CD4-positive, alpha-beta T cell (primary cell): ENCODE measurements at places on chromosomes 5 and 9.

DNA sequence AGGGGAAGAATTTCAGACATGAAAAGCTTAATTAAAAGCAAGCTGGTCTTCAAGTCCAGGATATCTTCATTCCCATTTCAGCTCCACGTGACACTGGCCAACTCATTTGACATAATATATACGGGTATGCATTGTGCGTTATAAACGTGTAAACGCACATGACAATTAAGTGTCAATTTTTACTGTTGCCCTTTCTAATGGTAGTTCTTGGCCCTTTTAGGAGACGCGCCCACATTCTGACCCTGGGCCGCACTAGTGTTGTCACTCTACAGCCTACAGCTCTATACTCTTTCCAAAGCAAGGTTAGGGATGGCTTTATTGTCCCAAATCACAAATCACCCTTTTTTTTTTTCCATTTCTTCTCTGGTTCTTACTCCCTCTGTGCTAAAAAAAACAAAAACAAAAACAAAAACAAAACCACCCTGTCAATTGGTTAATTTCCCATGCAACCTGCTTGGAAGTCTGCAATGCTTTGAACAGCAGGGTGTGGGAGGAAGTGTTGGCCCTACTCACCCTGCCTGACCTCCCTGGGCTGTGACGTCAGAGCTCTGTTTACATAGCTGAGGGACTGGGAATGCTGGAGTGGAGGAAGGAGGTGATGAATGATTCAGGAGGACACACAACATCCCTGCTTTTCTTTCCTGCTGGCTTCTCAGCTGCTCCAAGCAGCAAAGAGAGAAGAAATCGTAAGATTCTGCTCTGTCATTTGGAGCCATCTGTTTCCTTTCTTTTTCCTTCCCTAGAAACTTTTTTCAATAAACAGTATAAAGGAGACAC is 19.3 kb downstream of the RFK start:
- no peak for DNase-seq

DNA sequence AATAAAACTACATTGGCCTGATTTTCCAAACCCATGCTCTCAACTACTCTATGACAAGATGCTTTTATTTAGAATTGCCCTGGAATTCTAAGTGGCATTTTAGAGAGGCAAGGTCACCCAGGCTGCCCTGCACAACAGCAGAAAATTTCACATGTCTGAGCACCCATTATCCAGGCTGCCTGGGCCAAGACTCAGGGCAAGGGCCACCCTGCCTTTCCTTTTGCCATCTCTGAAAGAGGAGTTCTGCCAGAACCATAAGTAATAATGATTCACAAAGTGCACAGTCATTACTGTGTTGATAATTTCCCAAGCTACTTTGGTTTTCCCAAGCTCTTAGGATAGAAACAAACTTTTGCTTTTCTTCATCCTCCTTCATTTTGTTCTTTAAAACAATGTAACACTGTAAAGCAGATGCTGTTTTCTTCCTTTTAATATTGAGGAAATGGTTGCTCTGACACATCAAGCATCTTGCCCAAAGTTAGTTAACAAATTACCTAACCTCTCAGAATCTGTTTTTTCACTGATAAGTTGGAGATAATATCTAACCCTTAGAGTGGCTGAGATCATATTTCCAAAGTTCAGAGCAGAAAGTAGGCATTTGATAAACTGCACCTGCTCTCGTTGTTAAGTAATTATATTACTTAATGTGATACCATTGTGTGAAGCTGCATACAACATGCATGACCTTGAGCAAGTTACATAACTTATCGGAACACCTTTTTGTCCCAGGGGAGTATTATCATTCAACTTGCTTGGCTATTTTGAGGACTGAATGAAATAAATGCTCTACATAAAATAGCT is 325.6 kb downstream of the PRELID2 start:
- DNase-seq, result no peak

DNA sequence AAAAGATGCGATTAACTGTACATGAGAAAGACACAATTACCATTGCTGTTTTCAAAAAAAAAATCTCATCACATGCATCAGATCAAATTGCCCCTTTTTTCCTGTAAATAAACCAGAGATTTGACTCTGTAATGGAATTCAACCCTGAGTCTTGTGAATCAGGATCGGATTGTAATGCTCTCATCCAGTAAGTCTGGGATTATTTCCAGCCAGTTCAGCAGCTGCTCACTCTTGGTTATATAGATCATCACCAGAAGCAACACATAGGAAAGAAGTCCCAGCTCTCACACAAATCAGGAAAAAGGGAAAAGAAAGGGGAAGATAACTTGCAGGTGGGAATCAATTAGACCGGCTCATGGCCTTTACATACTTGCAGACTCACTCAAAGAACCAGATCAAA is 97.8 kb upstream of the SPOCK1 start:
- no peak for DNase-seq

- no peak for DNase-seq
Observed at GRCh38 chr5:40615586-40616170, 64.0 kb upstream of the PTGER4 start.

DNA sequence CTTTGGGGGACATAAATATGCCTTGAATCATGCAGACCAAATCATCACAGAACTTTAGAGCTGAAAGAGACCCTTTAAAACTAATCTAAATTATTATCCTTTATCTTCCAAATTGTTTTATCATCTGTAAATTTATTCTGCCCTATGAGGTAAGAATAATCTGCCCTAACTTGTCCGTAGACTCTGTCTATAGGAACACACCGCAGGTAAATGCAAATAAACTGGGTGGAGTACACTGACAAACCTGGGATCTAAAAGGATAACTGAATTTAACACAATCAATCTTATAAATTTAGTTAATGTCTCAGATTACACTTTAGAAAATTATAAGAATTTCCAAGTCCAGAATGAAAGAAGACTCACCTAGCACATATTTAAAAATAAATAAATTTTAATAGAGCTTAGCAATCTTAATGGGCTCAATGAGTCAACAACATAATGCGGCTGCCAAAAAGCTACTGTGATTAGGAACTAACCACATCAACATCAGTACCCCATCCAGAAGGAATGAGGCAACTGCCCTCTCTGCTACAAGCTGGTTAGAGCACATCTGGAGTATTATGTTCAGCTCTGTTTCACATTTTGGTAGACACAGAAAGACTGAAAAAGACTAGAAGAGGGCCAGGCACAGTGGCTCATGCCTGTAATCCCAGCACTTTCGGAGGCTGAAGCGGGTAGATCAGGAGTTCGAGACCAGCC is 5.6 kb downstream of the MEGF9 start:
- no peak for DNase-seq

DNA sequence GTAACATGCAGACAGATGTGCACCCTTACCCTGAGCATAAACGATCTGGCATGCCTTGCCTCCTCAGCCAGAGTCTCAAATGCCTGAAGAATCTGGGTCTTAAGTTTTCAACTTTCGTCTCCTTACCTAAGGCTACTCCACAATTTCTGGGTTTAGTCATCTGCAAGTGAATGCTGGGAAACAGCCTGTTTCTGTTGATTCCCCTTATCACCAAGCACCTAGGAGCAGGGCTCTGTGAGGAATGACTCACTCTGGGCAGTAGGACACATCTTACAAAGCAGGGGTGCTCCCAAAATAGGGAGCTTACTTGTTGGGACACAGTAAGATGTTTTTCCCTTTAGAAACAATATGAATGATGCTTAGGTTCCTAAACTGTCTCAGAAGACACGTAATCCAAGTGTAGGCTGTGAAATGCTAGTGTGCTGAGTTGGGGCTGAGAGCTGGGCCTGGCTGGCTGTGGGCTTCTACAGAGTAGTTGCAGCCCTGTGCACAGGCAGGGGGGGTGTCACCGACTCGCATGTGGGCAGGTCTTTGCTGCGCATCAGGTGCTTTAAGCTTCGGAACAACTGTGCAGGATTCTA is 58.0 kb downstream of the DAP start:
- DNase-seq, result no peak

DNA sequence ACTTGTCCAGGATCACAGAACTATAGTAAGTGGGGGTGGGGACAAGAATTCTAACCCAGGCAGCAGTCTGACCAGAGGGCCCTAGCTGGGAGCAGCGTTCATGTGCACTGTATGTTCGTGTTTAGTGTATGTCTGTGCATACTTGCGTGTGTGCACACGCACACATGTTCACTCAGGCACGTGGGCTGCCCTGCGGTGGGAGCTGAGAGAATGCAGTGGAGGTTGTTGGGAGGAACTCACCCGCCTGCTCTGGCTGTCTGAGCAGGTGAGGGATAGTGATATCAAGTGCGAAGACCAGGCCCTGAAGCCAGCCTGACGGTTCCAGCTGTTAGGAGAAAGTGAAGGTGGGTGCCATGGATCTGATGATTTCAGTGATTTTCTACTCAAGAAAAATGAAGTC is 942 bp downstream of the DCANP1 start:
- DNase-seq, result no peak

DNA sequence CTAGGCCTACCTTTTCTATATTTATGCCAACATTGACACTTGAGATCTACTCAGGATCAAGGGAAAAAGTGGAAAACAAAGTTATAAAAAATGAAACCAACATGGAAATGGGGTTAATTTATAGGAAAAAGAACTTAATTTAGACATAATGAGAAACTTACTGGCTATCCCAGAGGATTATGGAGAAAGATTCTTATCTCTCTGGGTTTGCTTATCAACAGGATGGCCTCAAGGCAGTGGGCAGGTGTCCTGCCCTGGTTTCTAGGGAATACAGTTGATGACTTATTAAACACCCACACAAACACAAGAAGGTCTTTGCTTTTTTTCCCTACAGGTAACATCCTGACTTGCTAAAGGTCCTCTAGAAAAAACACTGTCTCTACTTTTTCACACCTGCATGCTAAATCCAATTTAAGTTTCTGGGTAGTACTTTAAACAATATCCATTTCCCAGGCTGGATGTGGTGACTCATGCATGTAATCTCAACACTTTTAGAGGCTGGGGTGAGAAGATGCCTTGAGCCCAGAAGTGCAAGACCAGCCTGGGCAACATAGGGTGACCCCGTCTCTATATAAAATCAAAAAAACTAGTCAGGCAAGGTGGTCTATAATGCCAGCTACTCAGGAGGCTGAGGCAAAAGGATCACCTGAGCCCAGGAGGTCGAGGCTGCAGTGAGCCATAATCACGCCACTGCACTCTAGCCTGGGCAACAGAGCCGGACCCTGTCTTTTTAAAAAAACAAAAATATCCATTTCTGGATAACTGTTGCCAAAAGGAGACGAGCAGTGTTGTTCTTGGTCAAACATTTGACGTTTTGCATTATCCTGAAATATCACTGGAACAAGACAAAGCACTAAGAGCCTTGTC is 6.6 kb upstream of the ZNF608 start:
- DNase-seq, result no peak

- DNase-seq, result no peak
Observed at GRCh38 chr5:108432024-108432423, 50.1 kb upstream of the FBXL17 start.

- no peak for DNase-seq
Observed at GRCh38 chr5:95738072-95738471, 6.9 kb downstream of the RHOBTB3 start.

GRCh38 chr5:54220230-54221040 is 89.9 kb downstream of the ARL15 start:
- DNase-seq, result no peak

DNA sequence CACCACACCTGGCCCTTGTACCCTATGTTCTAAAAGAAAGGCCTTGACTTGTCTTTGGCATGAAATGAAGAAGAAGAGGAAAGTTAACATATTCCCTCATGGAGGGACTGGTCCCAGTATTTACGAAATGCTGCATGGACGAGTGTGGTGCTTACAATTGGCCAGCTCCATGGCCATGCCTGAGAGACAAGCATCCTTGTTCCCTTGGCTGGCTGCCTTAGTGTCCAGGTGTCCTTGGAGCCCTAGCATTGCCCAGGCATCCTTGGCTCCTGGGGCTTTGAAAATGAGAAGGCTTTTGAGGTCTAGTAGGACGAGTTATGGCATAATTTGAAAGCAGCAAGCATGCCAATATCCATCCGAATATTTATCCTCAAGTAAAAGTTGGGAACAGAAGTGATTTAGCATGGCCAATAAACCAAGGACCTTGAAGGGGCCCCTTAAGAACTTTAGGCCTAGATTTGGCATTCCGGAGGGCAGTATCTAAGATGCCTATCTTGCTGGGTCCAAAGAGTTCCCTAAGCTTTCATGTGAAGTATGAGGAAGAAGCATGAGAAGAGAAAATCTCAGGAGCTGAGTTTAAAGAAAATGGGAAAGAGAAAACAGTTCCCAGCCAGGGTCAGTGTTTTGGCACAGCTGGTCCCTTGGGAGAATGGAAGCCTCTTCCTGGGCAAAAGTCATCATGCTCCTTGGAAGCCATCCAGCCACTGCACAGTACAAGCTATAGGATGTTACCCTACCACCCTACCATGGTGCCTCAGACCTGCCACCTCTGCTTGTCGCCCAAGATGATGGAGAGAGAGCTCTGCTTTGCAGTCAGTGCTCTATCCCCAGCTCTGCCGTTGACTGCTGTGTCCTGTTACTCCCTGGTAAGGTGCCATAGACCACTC is 91.0 kb downstream of the AOPEP start:
- no peak for DNase-seq

GRCh38 chr9:126439402-126439765 is 112.8 kb downstream of the MVB12B start:
- no peak for DNase-seq

GRCh38 chr5:88883059-88883835 is at the start of gene MEF2C:
MEF2C (minus strand) TSS chr5:88883184; CDS start chr5:88823788, 59,396 bp downstream.
- no peak for DNase-seq

DNA sequence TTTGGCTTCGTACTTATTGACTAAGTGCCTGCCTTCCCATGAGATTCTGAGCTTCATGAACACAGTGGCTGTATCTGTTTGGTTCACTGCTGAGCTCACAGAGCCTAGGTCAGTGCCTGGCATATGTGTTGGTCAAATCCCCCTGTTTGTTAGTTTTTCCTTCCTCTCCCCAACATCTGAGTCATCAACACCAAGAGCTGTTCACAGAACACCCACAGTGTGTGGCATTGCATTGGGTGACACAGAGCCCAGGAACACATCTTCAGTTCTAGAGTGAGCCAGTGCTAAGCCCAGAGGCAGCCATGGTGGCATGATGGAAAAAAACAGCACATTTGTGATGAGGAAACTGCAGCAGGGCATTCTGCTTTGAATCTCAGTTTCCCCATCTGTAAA is 294.6 kb downstream of the SEC61B start:
- DNase-seq, result no peak
